Activated naive CD4-positive, alpha-beta T cell treated with anti-CD3 and anti-CD28 coated beads, Interleukin-2, amount 10 ng/mL, durations not matched to agents 5 hours and 36 hours (primary cell): ENCODE measurements at places on chromosomes 3 and 15. TPM values are rescaled to one million over a fixed set of nuclear protein-coding genes. Genes with fewer than 3 reads are reported as not detected.

The DZIP3 gene
- 15.0 TPM for total RNA-seq

The LMAN1L gene
- 0.67 TPM for total RNA-seq

The CASR gene
- not detected for total RNA-seq

The HYKK gene
- 4.0 TPM for total RNA-seq

The FBXO45 gene
- 13.0 TPM for total RNA-seq

The GABRA5 gene
- not detected for total RNA-seq

The WDR72 gene
- total RNA-seq = not detected

The RHOV gene
- not detected for total RNA-seq

The TLR9 gene
- 0.14 TPM for total RNA-seq

The PLA2G4D gene
- total RNA-seq = not detected

The IL20RB gene
- total RNA-seq = 0.67 TPM

The IGSF11 gene
- 0.99 TPM for total RNA-seq

The XCR1 gene
- not detected for total RNA-seq
